ENCODE measurements at places on chromosomes 4 and X.

DNA sequence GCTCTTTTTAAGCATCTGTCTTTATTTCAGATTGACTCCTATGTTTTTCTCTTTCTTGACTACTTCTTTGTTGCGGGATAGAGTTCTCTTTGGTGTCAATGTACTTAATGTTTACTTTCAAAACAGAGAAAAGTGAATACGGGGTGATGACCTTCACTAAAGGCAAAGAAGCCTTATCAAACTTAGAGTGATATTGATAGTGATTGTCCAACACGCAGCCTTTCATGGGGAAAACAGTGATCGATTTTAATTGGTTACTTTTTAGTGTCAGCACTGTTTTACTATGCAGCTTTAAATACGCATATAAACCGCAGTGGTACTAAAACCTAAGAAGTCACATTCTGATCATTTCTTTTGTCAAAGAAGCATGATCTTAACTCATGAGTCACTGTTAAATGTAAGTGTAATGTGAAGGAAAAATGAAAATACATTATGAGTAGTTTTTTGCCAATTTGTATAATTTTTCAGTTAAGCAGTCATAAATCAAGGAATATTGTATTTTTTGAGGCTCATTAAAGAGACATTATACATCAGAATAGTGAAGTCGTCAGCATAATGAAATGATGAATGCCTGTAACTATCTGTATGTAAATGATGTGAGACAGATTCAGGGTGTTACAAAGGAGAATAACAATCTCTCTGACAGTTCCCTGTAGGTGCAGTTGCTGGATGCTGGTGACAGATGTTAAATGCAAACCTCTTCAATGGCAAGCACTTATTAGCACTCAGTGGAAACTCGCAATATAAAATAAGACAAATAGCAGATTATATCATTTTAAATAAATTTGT lies 2082.8 kb upstream of the TENM3 start:
- DNase-seq, result no peak
- H3K27me3 ChIP-seq, result no peaks in the 10 kb centered on the region
- no peak overlapping the region for H3K27ac ChIP-seq
- H3K4me3 ChIP-seq, result no peak overlapping the region

DNA sequence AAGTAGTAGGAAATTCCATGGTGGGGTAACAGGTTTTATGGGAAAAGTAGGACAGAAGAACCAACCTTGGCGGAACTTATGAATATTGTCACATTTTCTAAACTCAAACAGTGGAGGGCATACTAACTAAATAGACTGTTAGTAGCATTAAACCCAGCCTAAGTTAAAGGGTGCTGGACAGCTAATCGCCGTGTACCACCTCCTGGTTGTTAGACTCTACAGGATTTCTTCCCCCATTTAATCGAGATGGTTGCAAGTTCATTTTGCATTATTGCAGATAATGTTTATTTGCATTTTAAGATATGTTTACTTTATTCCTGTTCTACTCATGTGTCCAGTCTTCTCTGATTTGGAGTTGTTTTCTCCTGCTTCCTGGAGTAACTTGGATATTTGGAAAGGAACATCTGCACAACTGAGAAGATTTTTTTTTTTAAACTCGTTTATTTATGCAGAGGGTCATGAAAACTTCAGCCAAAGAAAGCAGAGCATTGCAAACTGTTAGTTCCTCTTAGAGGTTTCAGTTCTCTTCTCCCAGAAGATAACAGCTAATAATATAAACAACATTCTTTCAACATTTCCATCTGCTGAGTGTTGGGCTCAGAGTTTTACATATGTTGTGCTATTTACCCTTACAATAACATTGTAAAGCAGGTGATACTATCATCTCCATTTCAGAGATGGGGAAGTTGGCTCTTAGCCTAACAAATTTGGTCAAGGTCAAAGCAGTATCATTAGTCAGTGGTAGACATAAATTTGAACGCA lies 51.5 kb upstream of the TBC1D9 start:
- no peaks in the 10 kb centered on the region for H3K4me1 ChIP-seq
- H3K4me3 ChIP-seq, result no peak overlapping the region
- no peak for DNase-seq

DNA sequence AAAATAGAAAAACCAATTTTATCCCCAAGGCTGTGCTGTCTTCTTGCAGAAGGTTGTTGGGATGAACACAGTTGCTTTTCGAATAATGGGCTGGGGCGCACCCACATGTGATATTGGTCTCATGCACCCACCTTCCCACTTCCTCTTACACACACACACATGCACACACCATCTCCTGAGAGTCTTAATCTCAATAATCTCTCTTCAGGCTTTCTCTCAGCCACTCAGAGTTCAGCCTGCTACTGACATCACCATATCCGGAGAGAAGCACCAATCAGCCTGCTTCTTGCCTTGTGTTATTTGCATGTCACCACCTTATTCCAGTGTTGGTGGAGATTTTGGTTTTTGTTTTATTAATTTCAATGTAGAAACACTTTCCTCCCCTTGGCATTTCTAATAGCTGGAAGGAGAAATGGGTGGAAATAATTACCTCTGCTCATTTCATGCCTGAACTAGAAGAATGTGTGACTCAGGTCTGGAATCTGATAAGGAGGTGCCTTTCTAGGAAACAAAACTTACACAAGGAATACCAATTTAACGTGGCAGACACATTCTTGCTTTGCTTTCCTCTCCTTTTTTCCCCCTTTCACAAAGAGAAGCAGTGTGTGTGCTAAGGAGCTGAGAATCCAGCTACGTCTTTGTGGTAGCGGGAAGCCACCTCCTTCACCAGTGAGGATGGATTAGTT lies 400.2 kb downstream of the MID1IP1 start:
- no peaks in the 10 kb centered on the region for H3K27me3 ChIP-seq
- H3K4me3 ChIP-seq, result no peak overlapping the region
- H3K4me1 ChIP-seq, result no peaks in the 10 kb centered on the region

- no peak overlapping the region for H3K27ac ChIP-seq
- H3K4me1 ChIP-seq, result no peaks in the 10 kb centered on the region
- no peak for DNase-seq
- H3K27me3 ChIP-seq, result no peaks in the 10 kb centered on the region
Measured at GRCh38 chrX:71214604-71215337, 8.3 kb upstream of the GJB1 start.

- H3K27me3 ChIP-seq, result no peaks in the 10 kb centered on the region
- no peaks in the 10 kb centered on the region for H3K36me3 ChIP-seq
- no peaks in the 10 kb centered on the region for H3K4me1 ChIP-seq
- H3K27ac ChIP-seq, result no peak overlapping the region
- DNase-seq, result no peak
Measured at GRCh38 chr4:20026456-20026855, 225.2 kb upstream of the SLIT2 start.

DNA sequence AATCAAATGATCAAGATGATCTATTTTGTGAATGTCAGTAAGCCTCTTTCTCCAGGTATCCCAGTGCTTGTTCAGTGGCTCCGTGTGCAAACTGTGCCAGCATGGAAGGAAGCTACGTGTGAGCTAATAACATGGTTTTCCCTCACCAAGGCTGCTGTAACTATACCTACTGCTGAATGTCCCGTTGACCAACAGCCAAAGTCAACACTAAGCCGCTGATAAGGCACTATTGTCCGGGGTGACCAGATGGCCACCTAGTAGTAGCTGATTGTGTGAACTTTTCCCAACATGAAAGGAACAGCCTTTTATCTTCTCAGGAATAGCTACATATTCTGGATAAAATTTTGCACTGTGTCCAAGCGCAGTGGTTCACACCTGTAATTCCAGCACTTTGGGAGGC lies 58.0 kb upstream of the ABCG2 start:
- no peaks in the 10 kb centered on the region for H3K36me3 ChIP-seq
- no peaks in the 10 kb centered on the region for H3K27me3 ChIP-seq
- DNase-seq, result no peak
- H3K4me3 ChIP-seq, result no peak overlapping the region

DNA sequence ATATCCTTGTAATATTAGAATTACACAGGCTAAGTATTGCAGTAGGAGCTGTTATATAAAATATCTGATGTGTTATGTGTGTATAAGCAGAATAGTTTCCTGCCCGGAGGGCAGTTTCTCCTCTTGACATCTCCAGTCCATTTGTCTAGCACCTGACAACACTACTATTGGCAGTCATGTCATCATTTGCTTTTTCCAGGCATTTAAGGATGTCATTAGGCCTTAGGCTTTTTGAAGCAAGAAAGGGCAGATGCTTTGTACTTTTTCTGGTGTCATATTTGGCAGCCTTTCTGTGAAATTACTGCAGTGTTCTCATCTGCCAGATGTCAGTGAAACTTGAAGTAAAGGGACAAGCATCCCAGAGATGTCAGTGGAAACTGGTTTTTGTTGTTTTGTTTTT lies 2017.6 kb upstream of the IGFBP7 start:
- DNase-seq, result no peak
- H3K4me3 ChIP-seq, result no peak overlapping the region
- H3K4me1 ChIP-seq, result no peaks in the 10 kb centered on the region
- no peaks in the 10 kb centered on the region for H3K36me3 ChIP-seq

DNA sequence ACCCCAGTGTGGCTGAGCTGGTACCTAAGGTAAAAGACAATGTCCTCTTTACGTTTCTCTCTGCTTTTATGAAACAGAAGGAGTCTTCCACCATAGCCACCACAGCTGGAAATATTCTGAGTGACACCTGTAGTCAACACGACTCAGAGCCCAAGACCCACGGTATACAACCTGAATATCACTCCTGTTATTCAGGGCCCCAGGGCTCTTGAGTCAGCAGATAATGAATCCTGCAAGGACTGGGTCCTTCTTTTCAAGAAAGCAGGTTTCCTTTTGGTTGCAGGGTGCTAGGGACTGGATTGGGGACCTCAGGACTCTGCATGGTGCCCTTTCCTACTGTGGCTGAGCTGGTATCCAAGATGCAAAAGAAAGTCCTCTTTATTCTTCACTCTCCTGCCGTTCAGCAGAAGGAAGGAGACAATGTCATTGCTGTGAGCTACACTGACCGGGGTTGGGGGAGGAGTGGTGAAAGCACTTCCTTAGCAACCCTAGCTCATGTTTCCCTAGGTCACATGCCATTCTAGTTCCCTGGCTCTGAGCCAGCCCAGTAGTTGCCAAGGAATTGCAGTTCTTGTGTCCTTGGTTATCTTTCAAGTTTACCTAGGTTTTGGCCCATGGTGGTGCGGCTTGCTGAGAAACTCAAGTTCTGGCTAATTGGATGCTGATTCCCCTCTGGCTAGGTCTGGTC lies 23.7 kb upstream of the UNC5C start:
- no peaks in the 10 kb centered on the region for H3K27me3 ChIP-seq
- H3K4me3 ChIP-seq, result no peak overlapping the region
- H3K36me3 ChIP-seq, result no peaks in the 10 kb centered on the region
- no peaks in the 10 kb centered on the region for H3K4me1 ChIP-seq

- peaks cover 20% of the 10 kb centered on the region for H3K4me1 ChIP-seq
- H3K27ac ChIP-seq, result no peak overlapping the region
- no peaks in the 10 kb centered on the region for H3K36me3 ChIP-seq
- no peak for DNase-seq
- no peak overlapping the region for H3K4me3 ChIP-seq
- no peaks in the 10 kb centered on the region for H3K27me3 ChIP-seq
Measured at GRCh38 chrX:107725761-107726555, 49.6 kb downstream of the TSC22D3 start.

DNA sequence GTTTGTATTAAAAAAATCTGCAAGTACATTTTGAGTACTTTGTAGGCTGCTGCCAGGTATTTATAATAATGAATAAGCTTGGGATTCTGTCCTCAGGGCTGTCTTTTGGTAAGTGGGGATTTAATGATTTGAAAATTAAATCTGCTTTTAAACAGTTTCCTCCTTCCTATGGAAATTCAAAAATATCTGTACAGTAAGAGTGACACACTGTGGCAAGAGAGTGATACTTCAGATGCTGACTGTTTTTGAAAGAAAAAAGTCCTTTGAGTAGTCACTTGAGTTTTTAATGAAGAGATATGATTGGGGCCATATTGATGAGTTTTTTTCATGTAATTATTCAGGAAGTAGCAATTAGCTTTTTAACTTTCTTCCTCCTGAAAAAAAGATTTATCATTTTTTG lies 49.2 kb downstream of the SMARCAD1 start:
- H3K27me3 ChIP-seq, result no peaks in the 10 kb centered on the region
- H3K4me1 ChIP-seq, result peaks cover 9% of the 10 kb centered on the region
- DNase-seq, result no peak

DNA sequence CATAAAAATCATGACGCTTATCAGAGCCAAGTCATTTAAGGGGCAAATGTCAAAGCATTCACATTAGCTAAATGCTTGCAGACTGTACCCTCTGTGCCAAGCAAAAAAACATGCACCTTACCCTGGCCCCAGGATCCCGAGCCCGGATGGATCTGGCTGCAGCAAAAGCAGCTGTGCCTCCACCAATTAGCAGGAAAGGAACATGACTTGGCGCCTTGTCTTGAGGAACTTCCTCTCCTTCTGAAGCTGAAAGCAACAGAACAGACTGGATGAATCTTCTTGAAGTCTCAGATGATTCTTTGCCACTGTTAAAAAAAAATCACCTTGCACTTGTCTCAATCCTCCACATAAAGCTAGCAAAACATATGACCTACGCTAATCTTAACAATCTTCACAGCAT lies 18.0 kb downstream of the AIFM1 start:
- no peak overlapping the region for H3K27ac ChIP-seq
- no peaks in the 10 kb centered on the region for H3K36me3 ChIP-seq
- H3K4me3 ChIP-seq, result no peak overlapping the region
- no peak for DNase-seq

GRCh38 chr4:8388528-8388870 lies 52.0 kb downstream of the ACOX3 start:
- no peaks in the 10 kb centered on the region for H3K27me3 ChIP-seq
- H3K4me3 ChIP-seq, result no peak overlapping the region
- H3K27ac ChIP-seq, result no peak overlapping the region
- H3K36me3 ChIP-seq, result no peaks in the 10 kb centered on the region
- H3K4me1 ChIP-seq, result peaks cover 6% of the 10 kb centered on the region

DNA sequence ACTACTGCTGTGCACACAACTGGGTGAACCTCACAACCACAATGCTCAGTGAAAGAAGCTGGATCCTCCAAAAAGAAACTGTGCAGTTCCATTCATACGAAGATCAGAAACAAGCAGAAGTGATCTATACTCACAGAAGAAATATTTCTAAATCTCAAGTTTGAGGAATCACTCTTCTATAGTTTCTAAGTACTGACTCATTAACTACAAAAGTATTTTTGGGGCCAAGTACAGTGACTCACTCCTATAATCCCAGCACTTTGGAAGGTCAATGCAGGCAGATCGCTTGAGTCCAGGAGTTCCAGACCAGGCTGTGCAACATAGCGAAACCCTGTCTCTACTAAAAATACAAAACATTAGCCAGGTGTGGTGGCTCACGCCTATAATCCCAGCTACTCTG lies 51.3 kb upstream of the RELL1 start:
- H3K27me3 ChIP-seq, result no peaks in the 10 kb centered on the region
- no peak overlapping the region for H3K4me3 ChIP-seq
- H3K36me3 ChIP-seq, result no peaks in the 10 kb centered on the region

- H3K4me1 ChIP-seq, result no peaks in the 10 kb centered on the region
- no peaks in the 10 kb centered on the region for H3K27me3 ChIP-seq
- no peaks in the 10 kb centered on the region for H3K36me3 ChIP-seq
- DNase-seq, result no peak
Measured at GRCh38 chrX:38103857-38104812, 97.8 kb downstream of the SYTL5 start.

- no peak overlapping the region for H3K27ac ChIP-seq
- peaks cover 13% of the 10 kb centered on the region for H3K4me1 ChIP-seq
- DNase-seq, result no peak
Measured at GRCh38 chr4:82753238-82753637, 45.4 kb downstream of the SCD5 start.

All from neural progenitor cell (in vitro differentiated cells).